BJ (cell line): ENCODE measurements at places on chromosomes 5 and 9. TPM values are rescaled to one million over a fixed set of nuclear protein-coding genes. Genes with fewer than 3 reads are reported as not detected.

DNA sequence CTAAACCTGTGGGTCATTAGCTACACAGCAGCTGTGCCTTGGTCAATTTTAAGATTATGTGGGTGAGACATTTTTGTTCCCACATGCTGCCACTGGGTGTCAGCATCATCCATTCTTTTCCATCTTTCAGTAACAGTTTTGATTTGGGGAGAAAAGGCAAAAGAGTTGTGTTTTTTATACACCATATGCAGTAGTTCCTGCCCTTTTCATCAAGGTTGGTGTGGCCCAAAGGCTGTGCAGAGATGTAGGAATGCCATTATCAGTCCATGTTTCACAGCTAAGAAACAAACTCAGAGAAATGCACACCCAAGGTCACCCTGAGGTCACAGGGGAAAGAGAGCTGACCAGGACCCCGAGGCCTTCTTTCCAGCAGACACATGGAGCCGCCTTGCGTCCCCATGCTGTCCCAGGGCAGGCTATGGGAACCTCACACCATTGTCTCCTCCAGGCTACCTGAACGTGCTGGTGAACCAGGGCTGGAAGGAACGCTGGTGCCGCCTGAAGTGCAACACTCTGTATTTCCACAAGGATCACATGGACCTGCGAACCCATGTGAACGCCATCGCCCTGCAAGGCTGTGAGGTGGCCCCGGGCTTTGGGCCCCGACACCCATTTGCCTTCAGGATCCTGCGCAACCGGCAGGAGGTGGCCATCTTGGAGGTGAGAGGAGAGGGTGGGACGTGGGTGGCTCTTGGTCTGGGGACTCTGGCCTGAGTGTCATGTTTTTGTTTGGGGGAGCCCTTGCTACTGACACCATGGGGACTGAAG, 27.8 kb upstream of the GRPEL2 start:
- no peak for DNase-seq

C5orf52 gene
- polyA plus RNA-seq, result not detected in 2 replicates

COL15A1 gene
- polyA plus RNA-seq, result 74.5 and 112 TPM in 2 replicates

GRCh38 chr9:99782962-99783718, 38.5 kb upstream of the NR4A3 start:
- DNase-seq, result no peak

DNA sequence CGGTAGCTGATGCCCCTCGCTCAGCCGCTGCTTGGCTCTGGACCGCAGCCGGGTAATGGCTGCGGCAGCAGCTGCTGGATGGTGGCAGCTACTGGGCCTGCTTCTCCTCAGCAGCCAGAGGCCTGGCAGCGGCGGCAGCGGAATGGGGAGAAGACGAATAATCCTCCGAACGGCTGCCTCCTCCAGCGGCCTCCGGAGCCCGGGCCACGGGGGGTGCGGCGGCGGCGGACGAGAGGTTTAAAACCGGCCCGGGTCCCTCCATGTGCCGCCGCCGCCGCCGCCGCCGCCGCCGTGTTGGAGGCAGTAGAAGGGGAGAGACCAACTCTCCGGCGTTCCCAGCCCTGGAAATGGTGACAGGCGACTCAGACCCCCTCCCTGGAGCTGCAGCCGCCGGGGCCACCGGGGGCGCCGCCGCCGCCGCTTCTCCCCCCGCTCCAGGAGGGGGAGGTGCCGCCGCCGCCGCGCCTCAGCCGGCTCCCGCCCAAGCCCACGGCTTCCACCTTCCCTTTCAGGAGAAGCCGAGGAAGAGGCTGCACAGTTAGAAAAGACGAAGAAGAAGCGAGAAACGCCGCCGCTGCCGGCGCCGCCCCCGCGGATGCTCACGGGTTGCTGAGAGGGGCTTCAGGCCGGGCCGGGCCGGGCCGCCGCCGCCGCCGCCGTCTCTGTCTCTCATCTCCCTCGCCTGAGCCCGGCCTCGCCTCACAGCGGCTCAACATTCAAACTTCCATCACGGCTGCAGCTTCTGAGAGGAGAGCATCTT, 118.4 kb upstream of the PRSS3 start:
- no peak for DNase-seq

GRCh38 chr9:34555500-34555899, 32.7 kb upstream of the ENHO start:
- no peak for DNase-seq

INPP5E gene
- 3.7 and 5.6 TPM in 2 replicates for polyA plus RNA-seq

TXNDC8 gene
- polyA plus RNA-seq, result not detected in 2 replicates

ACTBL2 gene
- polyA plus RNA-seq, result 0.05 and 0.07 TPM in 2 replicates

GRCh38 chr5:29114331-29114768, 2076.0 kb upstream of the CDH9 start:
- no peak for DNase-seq

- DNase-seq, result no peak
Observed at GRCh38 chr9:105118636-105119035, 125.8 kb upstream of the SLC44A1 start.
